ENCODE measurements at places on chromosomes 16 and 17. TPM values are rescaled to one million over a fixed set of nuclear protein-coding genes. Genes with fewer than 3 reads are reported as not detected.

- DNase-seq, result no peak
Observed at GRCh38 chr17:48426019-48426665, 3.9 kb downstream of the SKAP1 start.

DNA sequence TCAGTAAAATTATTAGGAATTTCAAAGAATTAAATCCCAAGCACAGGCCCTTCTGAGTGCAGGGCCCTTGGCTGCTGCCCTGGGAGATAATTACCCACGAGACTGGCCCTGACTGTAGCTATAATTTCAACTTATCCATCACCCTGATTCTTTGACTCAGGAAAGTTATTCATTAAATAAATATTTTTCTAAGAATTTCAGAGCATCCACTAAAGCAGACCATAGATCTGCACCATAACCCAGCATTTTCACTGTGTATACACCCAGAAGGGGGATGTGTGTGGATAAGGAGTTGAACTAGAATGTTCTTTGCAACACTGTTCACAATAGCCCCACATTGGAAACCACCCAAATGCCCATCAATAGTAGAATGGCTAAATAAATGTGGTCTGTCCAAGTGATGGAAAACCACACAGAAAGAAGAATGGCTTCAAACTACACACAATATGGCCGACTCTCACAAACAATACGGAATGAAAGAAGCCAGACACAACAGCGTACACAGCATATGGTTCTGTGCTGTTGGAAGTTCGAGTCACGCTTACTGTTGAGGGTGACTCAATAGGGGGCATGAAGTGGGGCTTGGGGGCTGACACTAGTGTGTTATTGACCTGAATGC lies 33.9 kb upstream of the MEAK7 start:
- no peak for DNase-seq

- no peak for DNase-seq
Observed at GRCh38 chr16:85376292-85377095, 236.6 kb upstream of the GSE1 start.

GRCh38 chr17:7711051-7711755 lies 6.2 kb downstream of the EFNB3 start:
- peak; percentile 52 for DNase-seq

DNA sequence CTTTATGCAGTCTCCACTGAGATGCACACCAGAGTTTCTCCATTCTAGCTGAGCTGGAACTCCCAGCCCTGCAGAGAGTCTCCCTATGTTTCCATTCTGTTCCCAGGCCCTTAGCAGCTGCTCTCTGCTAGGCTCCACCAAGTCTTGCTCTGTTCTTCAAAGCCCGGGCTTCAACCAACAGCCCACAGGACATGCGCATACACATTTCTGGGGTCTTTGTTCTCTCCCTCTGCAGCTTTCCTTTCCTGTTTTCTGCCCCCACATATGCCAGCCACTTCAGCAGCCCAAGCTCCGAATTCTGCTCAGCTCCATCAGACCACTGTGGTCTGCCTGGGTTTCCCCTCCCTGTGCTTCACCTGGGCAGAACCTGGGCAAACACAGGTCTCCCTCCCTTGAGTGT lies 205.9 kb downstream of the CBLN1 start:
- no peak for DNase-seq

DNA sequence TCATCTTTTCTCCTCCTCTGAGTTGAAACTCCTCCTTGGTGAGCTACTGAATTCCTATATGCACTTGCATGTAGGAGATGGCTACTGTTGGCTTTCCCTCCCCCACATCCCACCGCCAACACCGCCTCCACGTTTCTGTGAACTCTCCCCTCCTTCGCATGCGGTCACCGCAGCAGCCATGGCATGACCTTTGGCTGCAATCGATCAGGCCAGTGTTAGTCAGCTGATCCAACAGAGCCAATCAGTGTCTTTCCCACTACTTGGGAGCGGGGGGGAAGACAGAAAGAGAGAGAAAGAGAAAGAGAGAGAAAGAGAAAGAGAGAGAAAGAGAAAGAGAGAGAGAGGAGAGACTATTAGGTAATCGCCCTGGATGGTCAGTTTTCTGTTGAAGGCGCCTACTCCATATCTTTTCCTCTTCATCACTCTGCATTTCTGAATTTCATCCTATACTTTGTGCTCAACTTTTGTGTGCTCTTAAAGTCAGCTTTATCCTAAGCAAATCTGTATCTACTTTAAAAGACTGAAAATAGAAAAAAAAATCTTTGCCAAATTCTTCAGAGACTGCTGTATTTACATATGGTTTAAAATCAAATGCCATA lies 22.7 kb downstream of the ASGR1 start:
- DNase-seq, result no peak

DNA sequence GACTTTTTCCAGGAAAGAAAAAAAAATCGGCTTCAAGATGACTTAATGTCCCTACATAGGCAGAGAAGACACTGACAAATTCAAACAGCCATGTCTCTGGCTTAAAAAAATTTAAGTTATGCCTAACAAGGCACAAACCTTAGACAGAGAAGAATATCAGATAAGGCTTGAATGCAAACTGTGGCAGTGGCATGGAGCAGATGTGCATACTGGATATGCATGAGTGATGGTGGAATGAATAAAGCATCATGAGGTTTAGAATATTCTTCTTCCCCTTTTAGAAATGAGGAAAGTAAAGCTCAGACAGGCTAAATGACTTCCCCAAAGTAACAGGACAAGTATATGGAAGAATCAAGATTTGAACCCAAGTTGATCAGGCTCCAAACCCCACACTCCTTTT lies 23.2 kb upstream of the WSCD1 start:
- no peak for DNase-seq

DNA sequence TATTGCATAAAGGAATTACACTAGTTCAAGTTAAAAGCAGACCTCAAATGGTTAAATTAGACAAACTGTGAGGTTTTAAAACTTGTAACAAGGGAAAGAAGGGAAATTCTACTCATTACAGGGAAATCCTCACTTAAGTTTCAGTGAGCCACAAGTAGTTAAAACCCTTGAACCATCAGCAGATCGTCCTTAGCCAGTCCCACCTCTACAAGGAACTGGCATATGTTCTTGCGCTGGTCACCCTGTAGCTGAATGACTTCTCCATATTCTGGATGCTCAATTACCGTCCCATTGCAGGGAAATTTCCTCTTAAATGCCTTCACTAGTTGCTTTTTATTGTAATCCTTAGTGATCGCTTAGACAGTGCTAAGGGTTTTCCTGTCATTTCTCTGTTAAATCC lies 5.5 kb downstream of the PRSS21 start:
- DNase-seq, result no peak

GRCh38 chr17:70365091-70365583 lies 195.8 kb downstream of the KCNJ2 start:
- DNase-seq, result peak; percentile 65

GRCh38 chr16:9135797-9136196 lies 44.4 kb downstream of the HAPSTR1 start:
- DNase-seq, result no peak

DNA sequence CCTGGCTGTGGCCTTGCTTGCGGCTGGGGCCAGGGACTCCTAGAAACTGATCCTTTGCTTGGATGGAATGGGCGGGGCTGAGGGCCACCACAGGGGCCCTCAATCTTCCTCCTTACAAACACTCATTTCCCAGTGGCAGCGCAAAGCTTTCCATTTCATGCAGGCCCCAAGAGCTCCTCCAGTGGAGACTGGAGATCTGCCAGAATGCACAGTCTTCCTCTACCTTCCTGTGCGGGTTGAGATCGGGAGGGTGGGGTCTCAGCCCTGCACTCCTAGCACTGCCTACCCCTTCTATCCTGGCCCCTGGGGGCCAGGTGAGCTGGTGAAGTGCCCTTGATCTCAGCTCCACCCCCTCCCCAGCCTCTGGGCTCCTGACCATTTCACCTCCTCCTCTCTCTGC lies 1.7 kb downstream of the NRN1L start:
- no peak for DNase-seq

Gene LRRC37A
- total RNA-seq, result 2.5 TPM

Gene KRTAP9-8
- not detected for total RNA-seq

Gene FAM171A2
- 5.0 TPM for total RNA-seq

Gene CNP
- 104 TPM for total RNA-seq

Gene ALDH3A2
- 45.2 TPM for total RNA-seq

Gene EVPLL
- not detected for total RNA-seq
